ENCODE measurements at places on chromosomes 16 and 17.
A peak's percentile ranks its signal among the peaks of the same experiment; 100 is the strongest.

DNA sequence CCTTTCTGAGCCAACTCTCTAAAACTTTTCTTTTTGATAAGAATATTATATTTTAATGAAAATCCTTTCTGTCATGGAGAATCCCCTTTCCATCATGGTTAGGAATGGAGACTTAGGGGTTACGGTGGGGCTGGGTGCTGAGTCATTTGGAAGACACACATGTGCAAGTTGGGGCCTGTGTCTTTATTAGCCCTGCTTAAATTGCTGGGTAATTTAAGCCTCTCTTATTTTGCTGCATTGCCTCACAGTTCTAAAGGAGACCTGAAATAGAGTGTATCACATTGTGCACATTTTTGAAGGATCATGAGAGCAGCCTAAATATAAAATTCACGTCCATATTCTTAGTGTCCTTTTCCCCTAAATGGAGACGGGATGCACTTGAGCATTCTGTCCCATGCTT is 61.8 kb upstream of the RBFOX1 start:
- DNase-seq: no peak

GRCh38 chr17:43962479-43962878 is 8.7 kb upstream of the PYY start:
- DNase-seq: no peak

GRCh38 chr17:72946696-72947095 is 145.8 kb downstream of the SLC39A11 start:
- no peak for DNase-seq

GRCh38 chr17:58331815-58332777 is 3.5 kb upstream of the TSPOAP1 start:
- peak; percentile 91 for DNase-seq

GRCh38 chr16:1497014-1497598 is 3.9 kb downstream of the TELO2 start:
- no peak for DNase-seq

- DNase-seq: no peak
Measured at GRCh38 chr16:84319146-84319760, 24.6 kb downstream of the WFDC1 start.

DNA sequence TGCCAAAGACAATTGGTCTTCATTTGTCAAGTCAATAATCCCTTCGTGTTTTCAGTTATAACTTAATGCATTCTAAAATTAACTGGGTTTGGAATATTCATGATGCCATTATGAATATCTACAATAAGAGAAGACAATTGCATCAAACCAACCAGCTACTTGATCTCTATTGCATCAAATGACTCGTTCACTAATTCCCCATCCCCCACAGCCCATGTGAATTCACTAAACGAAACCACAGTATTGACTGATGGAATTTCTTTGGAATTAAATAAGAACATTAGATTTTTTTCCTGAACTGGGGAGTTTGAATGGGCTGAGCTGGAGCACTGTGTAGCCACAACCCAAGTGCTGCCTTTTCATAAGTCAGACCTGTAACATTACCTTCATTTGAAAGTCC is 65.3 kb downstream of the HS3ST3B1 start:
- no peak for DNase-seq

GRCh38 chr17:82273327-82274133 is at the start of gene CSNK1D:
CSNK1D (minus strand) TSS chr17:82273700; CDS start chr17:82273381, 319 bp downstream.
- DNase-seq: peak; percentile 92

DNA sequence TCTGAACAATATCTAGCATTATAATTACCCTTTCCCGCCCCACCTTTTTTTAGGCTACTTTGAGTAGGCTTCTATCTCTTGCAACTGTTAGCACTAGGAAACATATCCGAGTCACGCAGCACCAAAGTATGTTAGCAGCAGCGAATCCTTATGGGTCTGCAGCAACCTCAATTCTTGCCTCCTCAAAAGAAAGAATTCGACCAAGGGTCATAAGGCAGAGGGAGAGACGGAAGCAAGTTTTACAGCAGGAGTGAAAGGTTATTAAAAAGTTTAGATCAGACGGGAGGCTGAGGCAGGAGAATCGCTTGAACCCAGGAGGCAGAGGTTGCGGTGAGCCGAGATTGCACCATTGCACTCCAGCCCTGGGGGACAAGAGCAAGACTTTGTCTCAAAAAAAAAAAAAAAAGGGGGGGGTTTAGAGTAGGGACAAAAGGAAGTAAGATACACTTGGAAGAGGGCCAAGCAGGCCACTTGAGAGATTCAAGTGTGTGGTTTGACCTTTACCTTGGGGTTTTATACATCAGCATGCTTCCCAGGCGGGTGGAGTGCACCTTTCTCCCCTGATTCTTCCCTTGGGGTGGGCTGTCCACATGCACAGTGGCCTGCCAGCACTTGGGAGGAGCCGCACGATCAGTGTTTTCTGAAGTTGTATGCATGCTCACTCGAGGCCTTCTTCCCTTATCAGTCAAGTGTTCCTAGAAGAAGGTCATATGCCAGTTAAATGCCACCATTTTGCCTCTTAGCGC is 67.7 kb downstream of the HLF start:
- no peak for DNase-seq

GRCh38 chr16:88813269-88814143 is 1.8 kb upstream of the APRT start:
- no peak for DNase-seq

DNA sequence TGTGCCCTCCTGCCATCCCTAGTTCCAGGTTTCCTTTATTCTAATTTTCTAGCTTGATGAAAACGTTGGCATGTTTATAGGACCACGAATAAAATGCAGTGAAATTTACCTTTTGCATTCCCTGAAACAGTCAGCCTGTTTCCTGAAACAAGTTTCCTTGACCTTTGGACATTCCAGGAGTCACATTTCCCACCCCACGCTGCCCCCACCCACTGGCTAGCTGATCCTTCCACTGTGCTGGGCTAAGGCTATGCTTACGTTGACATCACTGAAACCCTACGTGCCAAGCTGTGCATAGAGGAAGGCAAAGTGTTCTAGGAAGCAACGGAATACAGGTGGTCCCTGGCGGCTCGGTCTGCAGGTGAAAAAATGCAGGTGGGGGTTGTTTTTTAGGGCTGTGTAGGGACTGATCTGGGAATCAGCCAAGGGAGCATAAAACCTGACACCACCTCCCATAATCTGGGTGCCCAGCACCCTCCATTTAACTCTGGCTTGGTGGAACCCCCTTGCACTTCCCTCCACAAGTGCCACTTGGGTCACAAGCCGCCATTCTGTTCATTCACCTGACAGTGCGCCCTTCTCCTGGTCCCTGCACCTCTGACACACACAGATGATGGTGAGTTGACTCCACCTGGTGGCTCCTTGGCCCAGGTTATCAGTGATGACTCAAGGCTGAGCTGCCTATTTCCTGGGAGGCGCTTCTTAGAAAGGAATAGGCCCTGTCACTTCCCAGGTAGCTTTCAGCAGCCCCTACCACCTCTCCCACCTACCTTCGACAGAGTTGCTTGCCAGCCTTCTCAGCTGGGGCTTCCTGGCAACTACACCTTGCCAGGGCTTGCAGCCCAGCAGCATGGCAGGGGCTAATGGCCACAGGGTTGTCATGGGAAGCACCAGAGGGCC is 83.7 kb downstream of the N4BP1 start:
- DNase-seq: peak; percentile 34

DNA sequence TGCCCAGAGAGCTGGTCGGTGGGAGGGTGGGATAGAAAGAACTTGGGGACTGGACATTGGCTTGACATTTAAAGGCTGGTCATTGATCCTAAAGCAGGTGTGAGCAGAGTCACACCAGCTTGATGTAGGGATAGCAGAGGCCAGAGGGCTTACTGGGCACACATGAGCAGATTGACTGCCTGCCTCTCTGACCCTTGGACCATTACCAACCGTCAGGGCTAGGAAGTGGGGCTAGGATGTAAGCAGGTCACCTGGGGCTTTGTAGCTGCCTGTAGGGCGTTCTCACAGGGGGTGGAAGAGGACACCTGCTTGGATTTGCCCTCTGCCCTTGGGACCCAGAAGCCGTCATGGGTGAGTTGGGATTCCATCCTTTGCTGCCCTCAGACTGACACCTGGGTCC is 11.1 kb upstream of the SMPD3 start:
- DNase-seq: no peak

GRCh38 chr17:40157973-40158372 is 17.6 kb downstream of the CASC3 start:
- DNase-seq: no peak

DNA sequence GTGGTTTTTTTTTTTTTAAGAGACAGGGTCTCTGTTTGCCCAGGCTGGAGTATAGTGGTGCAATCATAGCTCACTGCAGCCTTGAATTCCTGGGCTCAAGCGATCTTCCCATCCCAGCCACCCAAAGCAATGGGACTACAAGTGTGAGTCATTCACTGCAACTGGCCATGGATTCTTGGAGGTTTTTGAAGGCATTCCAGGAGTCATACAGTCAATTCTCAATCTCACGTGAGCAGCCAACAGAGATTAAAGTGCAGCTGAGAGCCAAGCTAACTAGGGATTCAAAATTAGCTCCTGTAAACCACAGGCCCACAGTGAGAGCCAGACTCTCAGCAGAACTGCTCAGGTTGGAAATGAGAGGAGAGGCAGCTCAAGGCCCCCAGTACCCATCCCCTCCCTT is 30.2 kb downstream of the XPO6 start:
- DNase-seq: no peak

DNA sequence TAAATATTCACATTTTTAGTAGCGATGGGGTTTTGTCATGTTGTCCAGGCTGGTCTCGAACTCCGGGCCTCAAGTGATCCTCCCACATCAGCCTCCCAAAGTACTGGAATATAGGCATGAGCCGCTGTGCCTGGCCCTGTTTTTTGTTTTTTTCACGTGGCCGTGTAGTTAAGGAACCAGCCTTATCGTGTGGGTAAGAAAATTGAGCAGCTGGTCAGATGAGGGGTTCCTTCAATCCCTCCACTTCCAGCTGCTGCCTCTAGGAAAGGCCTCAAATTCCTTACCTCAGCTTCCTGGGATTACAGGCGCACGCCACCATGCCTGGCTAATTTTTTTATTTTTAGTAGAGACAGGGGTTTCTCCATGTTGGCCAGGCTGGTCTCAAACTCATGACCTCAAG is 5.9 kb upstream of the DPEP2 start:
- DNase-seq: no peak

DNA sequence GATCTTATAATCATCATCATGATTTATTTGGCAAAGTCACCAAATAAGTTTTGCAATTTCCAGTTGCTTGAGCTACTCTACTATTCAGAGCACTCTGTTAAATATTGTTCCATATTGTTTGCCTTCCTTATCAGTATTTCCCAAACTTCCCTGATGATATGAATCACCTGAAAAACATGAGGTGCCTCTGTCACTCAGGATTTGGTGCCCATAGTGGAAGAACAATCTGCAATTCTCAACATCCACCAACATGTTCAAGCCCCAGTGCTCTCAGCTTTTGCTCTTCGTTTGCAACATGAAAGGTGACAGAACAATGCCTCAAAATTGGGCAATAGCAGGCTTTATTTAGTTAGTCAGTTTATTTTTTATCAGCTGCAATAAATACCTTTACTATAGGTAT is 28.6 kb upstream of the WSB1 start:
- no peak for DNase-seq

- DNase-seq: no peak
Measured at GRCh38 chr16:57504001-57504400, 17.7 kb upstream of the DOK4 start.

DNA sequence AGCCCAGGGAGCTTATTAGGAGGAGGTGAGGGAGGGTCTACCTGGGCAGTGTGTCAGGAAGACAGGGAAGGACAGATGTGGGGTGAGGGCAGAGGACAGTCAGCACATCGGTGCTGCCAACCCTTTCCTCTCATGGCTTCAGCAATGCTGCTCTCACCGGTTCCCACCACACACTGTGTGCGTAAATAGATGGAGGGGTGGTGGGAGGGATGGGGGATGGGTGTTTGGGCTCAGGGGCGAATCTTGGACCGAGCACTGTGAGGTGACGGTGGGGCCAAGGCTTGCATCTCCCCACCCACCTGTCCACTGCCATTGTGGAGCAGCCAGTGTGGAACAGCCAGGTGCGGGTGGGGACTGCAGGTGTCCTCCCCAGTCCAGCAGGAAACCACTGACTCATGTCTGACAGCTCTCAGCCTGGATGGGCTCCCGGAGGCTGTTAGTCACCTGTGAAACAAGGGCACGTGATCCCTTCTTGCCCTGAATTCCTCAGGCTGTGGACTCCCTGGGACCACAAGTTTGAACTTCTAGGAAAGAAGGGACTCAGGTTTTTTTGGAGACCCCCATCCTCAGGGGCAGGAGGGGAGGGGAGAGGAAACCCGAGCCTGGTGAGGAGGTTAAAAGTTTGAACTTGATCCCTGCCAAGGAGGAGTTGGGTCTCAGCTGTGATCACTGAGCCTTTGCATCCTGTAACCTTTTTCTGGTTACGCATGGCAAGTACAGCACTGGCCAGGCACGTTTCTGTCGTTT is 42.7 kb upstream of the SMPD3 start:
- DNase-seq: no peak

GRCh38 chr17:37406635-37407461 is at the start of the genes ACACA and TADA2A:
ACACA (minus strand) TSS chr17:37406836; CDS start chr17:37406299, 537 bp downstream.
TADA2A (plus strand) TSS chr17:37406886; CDS start chr17:37411366, 4,480 bp downstream.
- DNase-seq: peak; percentile 78

DNA sequence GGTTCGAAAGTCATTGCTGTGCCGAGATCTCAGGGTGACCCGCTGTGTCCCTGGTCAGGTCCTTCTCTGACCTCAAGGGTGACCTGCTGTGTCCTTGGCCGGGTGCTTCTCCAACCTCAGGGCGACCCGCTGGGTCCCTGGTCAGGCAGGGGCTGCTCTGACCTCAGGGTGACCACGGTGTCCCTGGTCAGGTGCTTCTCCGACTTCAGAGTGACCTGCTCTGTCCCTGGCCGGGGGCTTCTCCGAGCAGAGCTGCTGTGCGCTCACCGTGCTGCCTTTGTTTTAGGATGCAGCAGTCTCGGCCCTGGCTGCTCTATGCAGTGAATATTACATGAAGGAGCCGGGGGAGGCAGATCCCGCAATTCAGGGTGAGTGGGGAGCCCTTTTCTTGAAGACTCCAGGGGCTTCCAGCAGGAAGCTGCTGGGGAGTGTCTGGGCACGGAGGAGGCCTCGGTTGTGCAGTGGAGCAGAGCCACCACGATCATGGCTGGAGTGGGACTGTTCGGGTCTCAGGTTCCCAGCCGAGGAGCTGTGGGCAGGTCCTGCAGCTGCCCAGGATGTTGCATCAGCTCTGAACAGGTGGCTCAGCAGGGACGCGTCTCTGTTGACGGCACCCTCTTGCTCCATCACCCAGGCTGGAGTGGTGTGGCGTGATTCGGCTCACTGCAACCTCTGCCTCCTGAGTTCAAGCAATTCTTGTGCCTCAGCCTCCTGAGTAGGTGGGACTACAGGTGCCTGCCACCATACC is 83.7 kb upstream of the ZNF750 start:
- no peak for DNase-seq

DNA sequence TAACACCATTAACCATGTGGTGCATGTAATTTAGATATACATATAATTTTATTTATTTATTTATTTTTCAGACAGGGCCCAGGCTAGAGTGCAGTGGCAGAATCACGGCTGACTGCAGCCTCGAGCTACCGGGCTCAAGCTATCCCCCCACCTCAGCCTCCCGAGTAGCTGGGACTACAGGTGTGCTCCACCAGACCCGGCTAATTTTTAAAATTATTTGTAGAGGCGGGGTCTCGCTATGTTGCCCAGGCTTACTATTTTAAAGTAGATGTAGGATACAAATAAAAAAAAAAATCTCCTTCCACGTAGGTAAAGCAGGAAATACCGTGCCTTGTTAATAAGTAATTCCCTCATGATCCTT is 446 bp upstream of the COQ7 start:
- no peak for DNase-seq

- no peak for DNase-seq
Measured at GRCh38 chr17:41658846-41659245, 29.8 kb upstream of the EIF1 start.

All from CD4-positive, alpha-beta T cell treated with Interleukin-10 for 1 hour (primary cell).